Activated T-helper 1 cell treated with anti-CD3 and anti-CD28 coated beads, Interleukin-2, amount 50 U/mL, for 16 hours (primary cell): ENCODE measurements at places on chromosomes 13 and 19.

DNA sequence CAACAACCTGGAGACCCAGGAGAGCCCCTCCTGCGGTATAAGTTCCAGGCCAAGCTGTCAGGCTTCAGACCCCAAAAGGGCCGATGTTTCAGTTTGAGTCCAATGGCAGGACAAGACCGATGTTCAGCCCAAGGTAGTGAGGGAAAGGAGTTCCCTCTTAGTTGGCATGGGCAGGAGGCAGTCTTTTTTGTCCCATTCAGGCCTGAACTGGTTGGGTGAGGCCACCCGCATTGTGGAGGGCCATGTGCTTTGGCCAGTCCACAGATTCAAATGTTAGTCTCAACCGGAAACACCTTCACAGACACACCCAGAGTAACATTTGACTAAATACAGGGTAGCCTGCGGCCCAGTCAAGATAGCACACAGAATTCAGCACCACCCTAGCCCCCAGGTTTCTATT lies 89.6 kb upstream of the ANKRD10 start:
- no peak for DNase-seq

GRCh38 chr19:34278783-34279182 lies 24.4 kb downstream of the GARRE1 start:
- DNase-seq, result no peak

GRCh38 chr13:110354123-110354627 lies 47.1 kb downstream of the COL4A2 start:
- DNase-seq, result no peak

DNA sequence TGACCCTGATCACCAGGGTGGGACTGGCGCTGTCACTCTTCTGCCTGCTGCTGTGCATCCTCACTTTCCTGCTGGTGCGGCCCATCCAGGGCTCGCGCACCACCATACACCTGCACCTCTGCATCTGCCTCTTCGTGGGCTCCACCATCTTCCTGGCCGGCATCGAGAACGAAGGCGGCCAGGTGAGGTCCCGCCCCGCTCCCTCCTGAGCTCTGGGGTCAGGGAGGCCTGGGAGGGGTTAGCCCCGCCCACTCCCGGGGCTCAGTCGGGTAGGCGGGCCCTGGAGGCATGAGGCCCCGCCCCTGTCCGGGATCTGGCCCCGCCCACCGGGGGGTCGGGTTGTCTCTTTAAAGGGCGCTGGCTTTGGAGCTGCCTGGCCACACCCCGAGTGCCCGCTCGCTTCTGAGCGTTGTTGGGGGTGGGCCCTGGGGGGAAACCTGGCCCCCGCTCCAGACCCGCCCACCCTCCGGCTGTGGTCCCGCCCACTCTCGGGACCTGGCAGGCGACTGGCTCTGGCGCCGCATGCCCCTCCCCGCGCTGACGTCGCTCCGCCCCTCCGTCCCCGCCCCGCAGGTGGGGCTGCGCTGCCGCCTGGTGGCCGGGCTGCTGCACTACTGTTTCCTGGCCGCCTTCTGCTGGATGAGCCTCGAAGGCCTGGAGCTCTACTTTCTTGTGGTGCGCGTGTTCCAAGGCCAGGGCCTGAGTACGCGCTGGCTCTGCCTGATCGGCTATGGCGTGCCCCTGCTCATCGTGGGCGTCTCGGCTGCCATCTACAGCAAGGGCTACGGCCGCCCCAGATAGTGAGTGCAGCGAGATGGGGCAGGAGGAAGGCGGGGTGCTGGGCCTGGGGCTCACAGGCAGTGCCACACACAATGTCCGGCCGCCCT lies 13.1 kb downstream of the DDX39A start:
- peak; percentile 76 for DNase-seq

GRCh38 chr19:30011051-30011578 lies 69.1 kb downstream of the URI1 start:
- DNase-seq, result no peak

GRCh38 chr19:33130433-33130832 lies 1.5 kb upstream of the WDR88 start:
- DNase-seq, result no peak

DNA sequence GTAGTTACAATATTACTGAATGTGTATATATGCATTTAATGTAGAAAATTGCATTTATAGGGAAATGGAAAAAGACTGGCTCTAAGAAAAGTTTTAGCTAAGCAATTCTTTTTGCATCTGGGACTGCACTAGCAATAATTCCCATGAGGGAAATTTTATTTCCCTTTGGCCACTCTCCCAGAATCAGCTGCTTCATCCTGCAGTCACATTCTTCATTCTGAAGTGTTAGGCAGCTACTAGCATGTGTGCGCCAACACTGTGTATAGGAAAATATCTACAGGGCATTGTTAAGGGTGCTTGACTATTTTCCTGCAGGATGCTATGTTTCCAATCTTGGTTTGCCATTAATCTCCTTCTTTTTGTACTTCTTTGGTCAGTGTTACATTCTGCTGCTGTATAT lies 312.8 kb upstream of the PCDH20 start:
- no peak for DNase-seq

GRCh38 chr19:36265064-36265463 lies 50.2 kb downstream of the ZNF146 start:
- DNase-seq, result no peak

GRCh38 chr13:100461309-100462030 lies 127.1 kb downstream of the GGACT start:
- DNase-seq, result no peak

DNA sequence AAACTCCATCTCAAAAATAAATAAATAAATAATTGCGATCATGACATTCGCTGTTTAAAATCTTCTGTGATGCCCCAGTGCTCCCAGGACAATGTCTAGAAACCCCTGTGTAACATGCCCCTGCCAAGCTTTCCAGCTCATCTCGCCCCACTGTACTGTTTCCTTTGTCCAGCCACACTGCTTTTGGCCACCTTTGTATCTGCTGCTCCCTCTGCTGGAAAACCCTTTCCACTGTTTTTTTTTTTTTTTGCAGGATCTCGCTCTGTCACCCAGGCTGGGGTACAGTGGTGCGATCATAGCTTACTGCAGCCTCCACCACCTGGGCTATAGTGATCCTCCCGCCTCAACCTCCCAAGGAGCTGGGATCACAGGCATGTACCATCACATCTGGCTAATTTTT lies 7.5 kb downstream of the PLAUR start:
- no peak for DNase-seq

GRCh38 chr13:27450921-27451471 lies 632 bp upstream of the MTIF3 start:
- DNase-seq, result peak; percentile 21

DNA sequence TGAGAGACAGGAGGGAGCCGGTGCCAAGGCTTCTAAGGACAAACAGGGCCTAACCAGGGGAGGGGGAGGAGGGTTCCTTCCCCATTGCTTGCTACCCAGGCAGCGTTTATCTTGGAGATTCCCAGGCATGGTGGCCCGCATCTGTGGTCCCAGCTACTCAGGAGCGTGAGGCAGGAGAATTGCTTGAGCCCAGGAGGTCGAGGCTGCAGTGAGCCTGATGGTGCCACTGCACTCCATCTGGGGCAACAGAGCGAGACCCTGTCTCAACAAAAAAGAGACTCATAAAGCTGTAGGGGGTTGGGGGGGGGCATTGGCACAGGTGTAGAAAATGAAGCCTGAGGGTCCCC lies 11.4 kb downstream of the TIMM13 start:
- no peak for DNase-seq

- no peak for DNase-seq
These were observed 191.5 kb downstream of the TEX29 start for GRCh38 chr13:111511805-111512504.

DNA sequence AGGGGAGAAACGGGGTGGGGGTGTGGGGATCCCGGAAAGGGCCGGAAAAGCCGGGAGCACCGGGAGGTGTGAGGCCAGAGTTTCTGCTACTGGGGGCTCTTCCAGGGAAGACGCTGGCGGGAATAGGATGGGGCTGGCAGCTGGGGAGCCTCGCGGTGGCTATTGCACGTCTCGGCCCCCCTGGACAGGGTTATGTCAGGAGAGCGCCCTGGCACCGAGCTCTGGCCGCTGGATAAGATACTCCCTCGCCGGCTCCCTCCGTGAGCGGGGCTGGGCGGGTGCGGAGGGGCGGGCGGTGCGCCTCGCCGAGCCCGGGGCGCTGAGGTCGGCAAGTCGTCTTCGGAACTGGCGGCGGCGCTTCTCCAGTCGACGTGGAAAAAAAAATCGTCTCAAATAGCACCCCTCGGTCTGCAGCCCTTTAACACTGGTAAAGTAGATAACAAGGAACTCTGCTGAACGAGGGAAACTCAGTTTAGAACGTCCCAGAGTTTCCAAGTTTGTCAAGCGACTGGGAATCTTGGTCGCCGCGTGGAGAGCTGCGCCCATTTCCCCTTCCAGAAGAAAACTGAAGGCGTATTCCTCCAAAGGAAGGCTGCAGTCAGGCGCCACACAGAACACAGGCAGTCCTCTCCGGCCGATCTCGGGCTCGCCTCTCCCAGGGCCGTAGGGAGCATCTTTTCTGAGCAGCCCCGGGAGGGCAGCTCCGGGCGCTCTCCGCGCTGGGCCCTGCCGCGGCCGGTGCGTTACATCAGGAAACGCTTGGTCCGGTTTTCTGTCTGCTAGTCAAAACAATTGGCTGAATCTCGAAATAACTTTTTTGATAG lies 115.1 kb downstream of the KCNRG start:
- DNase-seq, result no peak

DNA sequence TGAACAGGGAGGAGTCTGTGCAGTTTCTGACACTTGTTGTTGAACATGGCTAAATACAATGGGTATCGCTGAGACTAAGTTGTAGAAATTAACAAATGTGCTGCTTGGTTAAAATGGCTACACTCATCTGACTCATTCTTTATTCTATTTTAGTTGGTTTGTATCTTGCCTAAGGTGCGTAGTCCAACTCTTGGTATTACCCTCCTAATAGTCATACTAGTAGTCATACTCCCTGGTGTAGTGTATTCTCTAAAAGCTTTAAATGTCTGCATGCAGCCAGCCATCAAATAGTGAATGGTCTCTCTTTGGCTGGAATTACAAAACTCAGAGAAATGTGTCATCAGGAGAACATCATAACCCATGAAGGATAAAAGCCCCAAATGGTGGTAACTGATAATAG lies 16.1 kb downstream of the CEACAM6 start:
- no peak for DNase-seq

DNA sequence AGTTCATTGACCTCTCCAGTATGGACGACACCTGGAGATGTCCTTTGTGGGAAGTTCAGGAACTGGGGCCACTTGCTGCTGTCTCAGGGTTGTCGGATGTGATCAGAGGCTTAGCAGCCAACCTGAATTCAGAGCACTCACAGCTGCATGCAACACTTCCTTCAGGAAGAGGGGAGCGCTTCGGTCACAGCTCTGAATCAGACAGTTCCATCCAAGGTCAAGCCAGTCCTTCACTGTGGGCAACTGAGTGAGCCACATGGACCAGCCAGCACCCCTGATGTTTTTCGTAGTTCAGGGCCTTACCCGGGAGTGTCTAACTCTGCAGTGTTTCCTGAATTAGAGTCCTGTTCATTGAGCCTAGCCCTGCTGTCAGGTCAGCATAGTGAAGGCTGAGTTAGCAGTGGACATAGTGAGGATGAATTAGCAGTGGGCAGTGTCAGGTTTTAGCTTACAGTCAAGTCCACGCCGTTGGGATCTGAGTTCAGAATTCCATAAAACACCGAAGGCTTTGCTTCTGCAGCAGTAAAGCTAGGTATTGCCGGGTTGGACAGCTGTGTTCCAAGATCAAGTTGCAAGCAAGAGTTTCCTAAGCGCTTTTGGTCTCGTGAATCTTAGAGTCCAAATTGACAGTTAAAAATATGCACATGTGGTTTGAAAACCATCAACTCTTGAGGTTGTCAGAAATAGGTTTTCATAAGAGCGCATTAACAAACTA lies 5.1 kb downstream of the ZNF555 start:
- no peak for DNase-seq

GRCh38 chr13:64289702-64290101 lies 2874.1 kb upstream of the PCDH20 start:
- DNase-seq, result no peak

- DNase-seq, result no peak
These were observed 319.4 kb upstream of the HTR2A start for GRCh38 chr13:47216176-47216822.

- DNase-seq, result no peak
These were observed 11.4 kb upstream of the MYCBP2 start for GRCh38 chr13:77338329-77338728.

GRCh38 chr19:39943586-39943985 lies 9.2 kb upstream of the FCGBP start:
- no peak for DNase-seq

- DNase-seq, result no peak
These were observed 85.5 kb upstream of the FGF14 start for GRCh38 chr13:102487330-102487729.

GRCh38 chr13:98471934-98472333 lies 105.0 kb downstream of the STK24 start:
- no peak for DNase-seq

GRCh38 chr19:3359015-3359918 lies 7.1 kb upstream of the NFIC start:
- DNase-seq, result peak; percentile 41

DNA sequence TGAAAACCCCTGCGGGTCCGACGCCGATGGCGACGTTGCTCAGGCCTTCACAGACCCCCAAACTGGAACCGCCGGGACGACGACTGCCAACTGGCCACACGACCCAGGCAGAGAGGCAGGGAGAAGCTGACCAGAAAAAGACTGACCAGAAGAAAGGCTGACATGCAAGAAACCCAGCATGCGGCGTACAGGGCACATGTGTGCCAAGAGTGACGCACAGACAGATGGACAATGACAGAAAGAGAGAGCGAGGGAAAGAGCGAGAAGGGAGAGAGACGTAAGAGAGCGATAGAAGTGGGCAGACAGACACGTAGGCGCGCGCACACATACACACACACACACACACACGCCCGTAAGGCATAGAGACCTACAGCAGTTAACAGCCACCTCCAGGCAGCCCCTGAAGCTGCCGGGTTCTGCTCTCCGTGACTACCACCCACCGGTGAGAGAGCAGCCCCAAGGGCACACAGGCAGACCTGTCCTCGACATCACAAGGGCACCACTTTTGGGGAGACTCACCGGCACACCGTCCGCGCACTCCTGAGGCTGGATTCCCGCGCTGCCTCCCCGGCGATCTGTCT lies 67.2 kb upstream of the ZNF527 start:
- DNase-seq, result no peak

- no peak for DNase-seq
These were observed 246.1 kb upstream of the DACH1 start for GRCh38 chr13:72113076-72113475.
